ENCODE measurements at places on chromosomes 1 and 21. TPM values are rescaled to one million over a fixed set of nuclear protein-coding genes. Genes with fewer than 3 reads are reported as not detected.

OLFML3 gene
- 130 TPM for polyA plus RNA-seq

NPHS2 gene
- polyA plus RNA-seq = 329 TPM

C1orf105 gene
- polyA plus RNA-seq = 0.44 TPM

GJA9 gene
- polyA plus RNA-seq = 0.45 TPM

ABCG1 gene
- 14.1 TPM for polyA plus RNA-seq

CD2 gene
- polyA plus RNA-seq = 0.23 TPM

RIPK4 gene
- polyA plus RNA-seq = 16.8 TPM
